NCI-H1105 (cell line): ENCODE measurements at places on chromosomes 4 and X.

GRCh38 chr4:180372691-180373090 is 1870.5 kb upstream of the TENM3 start:
- DNase-seq, result no peak

GRCh38 chr4:52968241-52968640 is 106.1 kb downstream of the RASL11B start:
- no peak for DNase-seq

DNA sequence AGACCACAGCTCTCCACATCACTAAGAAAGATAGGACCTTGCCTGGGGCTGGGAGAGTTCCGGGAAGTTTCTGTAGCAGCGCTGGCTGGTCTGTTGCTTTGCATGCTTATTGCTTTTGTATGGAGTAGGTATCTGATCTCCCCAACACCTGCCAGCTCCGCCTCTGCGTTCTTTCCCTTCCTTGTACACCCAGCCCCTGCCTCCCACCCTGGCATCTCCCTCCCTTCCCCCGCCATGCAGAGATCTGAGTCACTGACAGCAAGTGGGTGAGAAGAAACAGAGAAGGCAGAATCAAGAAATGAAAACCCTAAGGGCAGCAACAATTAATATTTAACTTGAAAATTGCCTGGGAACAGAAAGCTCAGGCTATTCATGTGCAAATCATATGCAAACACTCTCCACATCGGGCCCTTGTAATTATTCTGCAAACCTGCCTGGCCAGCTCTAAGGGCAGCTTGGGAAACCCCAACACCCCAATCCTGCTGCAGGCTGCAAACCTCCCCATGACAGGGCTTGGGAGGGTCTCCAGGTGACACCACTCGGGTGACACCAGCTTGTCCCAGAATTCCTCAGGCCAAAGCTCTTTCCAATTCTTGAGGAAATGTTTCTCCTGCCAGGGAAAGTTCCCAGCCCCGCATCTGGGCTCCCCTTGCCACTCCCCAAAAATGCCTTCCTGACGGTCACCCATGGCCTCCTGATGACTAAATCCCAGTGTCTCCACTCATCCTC is 257.2 kb downstream of the FBXW7 start:
- no peak for DNase-seq

- DNase-seq, result no peak
These were observed 28.9 kb downstream of the ZFX start for GRCh38 chrX:24178441-24178840.

- no peak for DNase-seq
These were observed 5.6 kb downstream of the PDGFRA start for GRCh38 chr4:54234497-54235205.

GRCh38 chr4:175970072-175970471 is 95.6 kb upstream of the WDR17 start:
- no peak for DNase-seq

DNA sequence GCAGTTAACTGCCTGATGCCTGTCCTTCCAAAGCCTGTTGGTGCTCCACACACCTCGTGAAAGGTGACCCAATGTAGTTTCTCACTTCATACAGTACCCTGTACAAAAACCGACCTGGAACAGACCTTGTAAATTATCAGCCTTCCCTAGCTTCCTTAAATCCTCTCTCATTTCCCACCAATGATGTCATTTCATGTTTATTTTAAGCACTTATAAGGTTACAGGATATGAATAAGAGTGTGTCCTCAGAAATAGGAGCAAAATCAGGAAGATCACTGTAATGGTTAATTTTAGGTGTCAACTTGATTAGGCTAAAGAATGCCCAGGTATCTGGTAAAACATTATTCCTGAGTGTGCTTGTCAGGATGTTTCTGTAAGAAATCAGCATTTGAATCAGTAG is 44.7 kb downstream of the TMEM150C start:
- no peak for DNase-seq

DNA sequence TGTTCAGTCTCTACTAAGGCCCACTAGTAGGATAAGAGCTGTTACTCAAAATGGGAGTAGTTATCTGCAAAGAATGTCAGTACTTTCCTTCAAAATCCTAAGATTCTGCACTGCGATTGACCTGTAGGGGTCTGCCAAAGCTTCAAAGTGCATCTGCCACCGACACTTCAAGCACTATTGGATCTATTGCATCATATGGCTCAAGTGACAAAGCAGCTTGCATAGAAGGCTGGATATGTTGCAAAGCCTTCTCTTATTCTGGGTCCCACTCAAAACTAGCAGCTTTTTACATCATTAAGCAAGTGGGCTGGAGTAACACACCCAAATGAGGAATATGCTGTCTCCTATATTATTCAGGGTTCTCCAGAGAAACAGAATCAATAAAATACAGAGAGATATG is 115.4 kb upstream of the EMCN start:
- no peak for DNase-seq

GRCh38 chr4:150211799-150212445 is 133.7 kb downstream of the DCLK2 start:
- DNase-seq, result no peak

GRCh38 chr4:100428051-100428450 is 89.8 kb downstream of the EMCN start:
- no peak for DNase-seq

GRCh38 chr4:14831416-14831815 is 170.9 kb upstream of the CPEB2 start:
- DNase-seq, result no peak

GRCh38 chrX:136192839-136193414 is 45.6 kb downstream of the FHL1 start:
- no peak for DNase-seq

GRCh38 chr4:145001635-145002034 is 96.4 kb downstream of the ANAPC10 start:
- DNase-seq, result no peak

GRCh38 chrX:154140206-154140605 is 3.8 kb upstream of the OPN1LW start:
- no peak for DNase-seq

DNA sequence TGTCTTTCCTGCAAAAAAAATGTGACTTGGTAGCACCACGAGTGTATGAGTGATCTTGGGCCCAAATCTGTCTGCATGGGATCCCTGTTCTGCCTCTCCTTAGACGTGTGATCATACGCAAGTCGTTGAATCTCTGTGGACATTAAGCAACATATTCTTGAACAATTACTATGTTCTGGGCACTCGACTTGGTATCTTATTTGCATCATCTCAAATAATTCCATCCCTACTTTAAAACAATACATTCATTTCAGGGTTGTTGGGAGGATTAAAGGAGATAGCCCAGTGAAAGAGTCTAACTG is 145.4 kb upstream of the CPEB2 start:
- no peak for DNase-seq

GRCh38 chr4:172243551-172243950 is 430.3 kb downstream of the GALNTL6 start:
- DNase-seq, result no peak

DNA sequence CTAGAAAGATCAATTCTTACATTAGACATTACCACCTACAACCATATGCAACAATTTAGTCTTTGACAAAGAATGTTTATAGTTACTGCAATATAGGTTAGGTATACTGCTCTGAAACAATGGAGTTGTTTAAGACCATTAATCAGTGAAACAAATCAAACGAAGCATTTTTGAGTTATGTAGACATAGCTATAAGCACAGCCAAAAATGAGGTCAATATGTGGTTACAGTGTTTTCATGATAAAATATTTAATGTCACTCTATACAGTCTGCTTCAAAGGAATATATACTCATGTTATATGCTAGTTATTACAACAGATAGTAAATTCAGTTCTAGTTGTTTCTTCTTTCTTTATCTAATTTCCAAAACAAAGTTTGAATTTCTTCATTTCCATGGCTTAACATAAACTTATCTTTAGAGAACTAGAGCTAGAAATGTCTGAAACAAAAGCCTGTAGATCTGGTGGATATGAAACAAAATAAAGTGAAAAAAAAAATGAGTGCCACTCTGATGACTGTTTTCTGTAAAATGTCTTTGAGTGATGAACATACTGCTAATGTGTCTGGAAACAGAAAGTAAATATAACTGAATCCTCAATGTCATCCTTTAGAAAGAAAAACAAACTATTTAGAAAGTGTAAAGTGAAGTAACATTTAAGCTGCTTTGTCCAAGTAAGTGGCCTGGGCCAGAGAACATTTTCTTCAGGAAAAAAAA is 809.0 kb downstream of the FAT4 start:
- DNase-seq, result no peak

- DNase-seq, result peak; percentile 77
These were observed 30.1 kb upstream of the SPARCL1 start for GRCh38 chr4:87559090-87559837.

GRCh38 chr4:33577791-33578190 is 2666.5 kb downstream of the ARAP2 start:
- DNase-seq, result no peak

DNA sequence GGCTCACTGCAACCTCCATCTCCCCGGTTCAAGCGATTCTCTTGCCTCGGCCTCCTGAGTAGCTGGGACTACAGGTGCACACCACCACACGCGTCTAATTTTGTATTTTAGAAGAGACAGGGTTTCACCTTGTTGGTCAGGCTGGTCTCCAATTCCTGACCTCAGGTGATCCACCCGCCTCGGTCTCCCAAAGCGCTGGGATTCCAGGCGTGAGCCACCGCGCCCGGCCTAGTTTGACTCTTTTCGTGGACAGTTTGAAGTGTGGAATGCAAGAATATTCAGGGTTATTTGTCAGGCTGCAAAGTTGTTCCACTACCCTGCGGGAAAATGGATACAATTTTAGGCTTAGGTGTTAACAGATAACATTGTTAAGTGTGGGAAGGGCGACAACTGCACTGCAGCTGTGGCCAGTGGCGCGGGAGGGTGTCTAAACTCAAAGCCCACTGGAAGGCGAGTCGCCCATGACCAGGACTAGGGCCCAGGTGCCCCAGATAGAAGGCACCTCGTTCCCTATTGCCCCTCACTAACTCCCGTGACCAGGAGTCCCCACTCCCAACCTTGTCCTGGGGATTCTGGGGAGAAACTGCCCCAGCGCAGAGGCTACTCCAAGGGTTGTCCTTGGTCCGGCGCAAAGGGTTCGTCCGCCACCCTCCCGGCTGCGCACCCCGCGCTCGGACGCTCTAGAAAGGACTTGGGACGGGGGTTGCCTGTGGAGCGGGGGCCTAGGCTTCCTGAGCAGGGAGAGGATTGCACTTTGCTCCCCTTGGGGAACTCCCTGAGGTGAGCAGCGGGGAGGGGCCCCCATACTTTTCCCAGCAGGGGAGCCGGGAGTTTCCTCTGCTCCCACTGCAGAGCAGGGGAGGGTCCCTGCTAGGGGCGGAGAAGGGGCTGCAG is 1.1 kb upstream of the CD99 start:
- DNase-seq, result no peak

- no peak for DNase-seq
These were observed 24.2 kb upstream of the GDPD2 start for GRCh38 chrX:70398899-70399298.

- no peak for DNase-seq
These were observed 115.4 kb downstream of the PARM1 start for GRCh38 chr4:75048208-75048879.

DNA sequence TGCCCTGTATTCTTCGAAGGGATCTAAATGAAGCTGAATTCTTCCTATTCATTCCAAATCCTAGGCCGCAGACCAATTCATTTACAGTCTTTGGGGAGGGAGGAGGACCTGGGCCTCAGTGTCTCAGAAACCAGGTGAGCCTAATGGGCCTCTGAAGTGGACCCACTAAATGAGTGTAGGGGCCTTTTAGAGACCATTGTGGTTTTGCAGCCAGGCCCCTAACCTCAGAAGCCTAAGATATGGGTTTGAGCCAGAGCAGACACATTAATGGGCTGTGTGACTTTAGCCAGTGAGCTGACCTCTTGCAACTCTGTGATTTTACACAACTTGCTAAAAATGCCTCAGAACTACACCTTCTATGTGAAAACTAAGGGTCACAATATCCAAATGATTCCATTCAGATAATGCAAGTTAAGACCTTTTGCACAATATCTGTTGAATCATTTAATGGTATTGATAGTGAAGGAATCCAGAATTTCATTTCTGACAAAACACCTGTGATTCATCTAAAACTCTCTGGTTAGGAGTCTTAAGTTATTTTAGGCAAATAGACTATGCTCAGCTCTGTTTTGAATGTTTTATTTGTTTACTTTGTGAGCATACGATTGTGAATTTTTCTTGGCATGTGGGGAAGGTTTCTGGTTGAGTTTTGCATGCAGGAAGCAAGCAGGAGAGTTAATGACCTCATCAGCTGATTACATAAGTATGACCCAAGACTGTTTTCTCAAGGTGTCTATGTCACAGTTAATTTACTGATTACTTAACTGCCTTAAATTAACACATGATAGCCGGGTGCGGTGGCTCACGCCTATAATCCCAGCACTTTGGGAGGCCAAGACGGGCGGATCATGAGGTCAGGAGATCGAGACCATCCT is 75.0 kb downstream of the EVC start:
- no peak for DNase-seq

DNA sequence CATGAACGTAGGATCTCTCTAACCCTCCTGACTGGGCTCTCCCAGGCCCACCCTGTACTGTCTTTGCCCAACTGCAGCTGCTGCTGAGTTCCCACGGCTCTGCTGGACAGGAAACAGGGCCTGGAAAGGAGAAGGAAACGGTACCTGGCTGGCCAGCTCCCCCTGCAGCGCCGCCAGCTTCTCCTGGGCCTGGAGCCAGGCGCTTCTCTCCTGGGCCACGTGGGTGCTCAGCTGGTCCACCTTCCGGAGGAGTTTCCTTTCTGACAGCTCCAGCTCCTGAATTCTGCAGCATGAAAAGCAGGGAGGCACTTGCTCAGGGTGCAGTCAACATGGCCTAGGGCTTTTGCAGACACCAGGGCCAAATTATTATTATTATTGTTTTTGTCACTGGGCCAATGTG is 6.5 kb downstream of the C4orf50 start:
- DNase-seq, result no peak

GRCh38 chr4:76969941-76970529 is 20.5 kb downstream of the SEPTIN11 start:
- no peak for DNase-seq

DNA sequence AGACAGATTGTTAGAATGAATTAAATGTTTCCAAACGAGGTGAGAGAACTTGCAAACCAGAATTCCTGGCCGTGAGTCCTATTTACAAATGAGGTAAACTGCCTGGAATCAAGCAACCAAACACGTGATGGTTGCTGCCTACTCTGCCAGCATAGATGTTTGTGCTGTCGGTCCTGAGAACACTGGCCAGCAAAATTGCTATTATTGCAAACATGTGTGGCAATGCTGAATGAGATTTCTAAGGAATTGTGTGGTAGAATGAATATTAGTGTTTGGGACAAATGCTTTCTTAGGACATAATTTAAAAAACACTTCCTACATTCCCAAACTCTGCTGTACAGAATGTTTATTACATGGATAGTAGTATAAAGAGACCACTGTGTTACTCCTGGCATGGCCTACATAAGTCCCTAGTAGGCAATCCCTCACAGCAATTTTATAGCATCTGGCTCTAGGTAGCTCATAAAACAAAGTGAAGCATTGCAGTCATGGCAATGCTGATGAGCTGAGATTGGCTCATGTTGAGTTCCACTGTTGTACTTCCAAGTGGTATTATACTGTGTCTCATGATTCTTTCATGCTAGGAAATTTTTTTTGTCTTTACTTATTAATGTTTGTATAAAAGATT is 605.2 kb upstream of the EPHA5 start:
- DNase-seq, result no peak
